Stimulated activated naive CD4-positive, alpha-beta T cell (primary cell): ENCODE measurements at places on chromosomes 12 and 14.
A peak's percentile ranks its signal among the peaks of the same experiment; 100 is the strongest.

DNA sequence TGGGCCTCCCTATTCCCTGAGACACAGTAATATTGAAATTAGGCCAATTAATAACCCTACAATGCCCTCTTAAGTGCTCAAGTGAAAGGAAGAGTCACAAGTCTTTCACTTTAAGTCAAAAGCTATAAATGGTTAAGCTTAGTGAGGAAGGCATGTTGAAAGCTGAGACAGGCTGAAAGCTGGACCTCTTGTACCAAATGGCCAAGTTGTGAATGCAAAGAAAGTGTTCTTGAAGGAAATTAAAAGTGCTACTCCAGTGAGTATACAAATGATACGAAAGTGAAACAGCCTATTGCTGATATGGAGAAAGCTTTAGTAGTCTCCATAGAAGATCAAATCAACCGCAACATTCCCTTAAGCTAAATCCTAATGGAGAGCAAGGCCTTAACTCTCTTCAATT, 140.8 kb downstream of the PTCSC3 start:
- DNase-seq = no peak

GRCh38 chr14:24670594-24670993, 36.6 kb upstream of the GZMB start:
- DNase-seq = no peak

GRCh38 chr14:54446161-54446693, 5.1 kb upstream of the CNIH1 start:
- DNase-seq = no peak

GRCh38 chr12:131044136-131044535, 90.4 kb downstream of the ADGRD1 start:
- no peak for DNase-seq

GRCh38 chr12:101077791-101078528, 132.1 kb downstream of the SLC5A8 start:
- no peak for DNase-seq

GRCh38 chr12:28023156-28023887, 50.8 kb upstream of the PTHLH start:
- no peak for DNase-seq

DNA sequence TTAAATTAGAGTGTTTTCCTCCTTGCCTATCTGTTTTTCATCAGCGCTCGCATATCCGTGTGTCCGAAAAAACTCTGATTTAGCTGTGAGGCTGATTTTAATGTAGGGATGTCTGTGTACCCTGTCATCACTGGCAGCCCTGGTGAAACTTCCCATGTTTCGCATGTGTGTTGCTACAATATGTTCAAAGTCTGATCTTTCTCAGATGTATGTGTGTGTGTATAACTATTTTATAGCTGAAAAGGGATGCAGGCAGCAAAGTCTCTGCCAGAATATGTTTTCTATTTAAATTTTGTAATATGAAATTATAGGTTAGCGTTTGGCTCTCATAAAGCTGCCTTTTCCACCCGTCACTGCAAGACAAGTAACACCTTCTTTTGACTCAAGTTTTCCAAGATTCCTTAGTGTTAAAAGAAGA, 154.8 kb downstream of the TMTC2 start:
- no peak for DNase-seq

GRCh38 chr12:14959463-14959862, 1.9 kb downstream of the ARHGDIB start:
- DNase-seq = no peak

DNA sequence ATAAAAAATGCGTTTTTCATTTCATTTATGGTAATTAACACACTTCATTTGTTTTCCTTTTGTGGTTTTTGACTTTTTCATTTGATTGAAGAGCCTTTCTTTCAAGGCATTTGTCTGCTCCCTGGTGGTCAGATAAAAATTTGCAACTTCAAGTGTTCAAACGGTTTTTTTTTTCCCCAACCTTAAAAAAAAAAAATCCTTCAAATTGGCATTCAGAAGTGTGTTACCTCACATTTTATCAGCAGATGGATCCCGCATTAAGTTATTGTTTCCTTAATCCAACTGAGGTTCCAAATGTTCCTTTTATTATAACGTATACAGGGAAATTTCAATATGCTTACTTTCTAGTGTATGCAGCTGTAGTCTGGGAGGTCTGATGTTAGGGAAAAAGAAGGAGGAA, 47.2 kb downstream of the MYF5 start:
- no peak for DNase-seq

GRCh38 chr12:111251787-111252186, 117.1 kb downstream of the PHETA1 start:
- DNase-seq = no peak

DNA sequence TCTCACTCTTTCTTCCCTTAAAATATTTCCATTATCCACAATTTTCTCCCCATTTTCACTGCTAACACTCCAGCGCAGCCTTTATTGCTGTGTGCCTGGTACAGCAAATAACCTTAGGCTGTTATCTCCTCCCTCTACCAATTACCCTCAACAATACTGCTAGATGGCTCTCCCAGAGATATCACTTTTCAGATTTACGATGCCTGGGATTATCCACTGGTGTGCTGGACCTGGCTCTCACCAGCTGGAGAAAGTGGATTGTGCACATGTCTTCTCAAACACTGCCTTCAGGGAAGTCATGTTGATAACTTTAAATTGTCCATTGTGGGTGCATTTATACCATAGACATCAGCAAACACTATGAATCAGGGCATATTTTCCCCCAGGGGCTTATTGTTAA, 101.9 kb upstream of the ADAMTS20 start:
- DNase-seq = no peak

- peak; percentile 49 for DNase-seq
Measured at GRCh38 chr14:68685419-68686204, 107.3 kb downstream of the ZFP36L1 start.

- DNase-seq = no peak
Measured at GRCh38 chr12:43903686-43904085, 67.8 kb downstream of the TMEM117 start.

DNA sequence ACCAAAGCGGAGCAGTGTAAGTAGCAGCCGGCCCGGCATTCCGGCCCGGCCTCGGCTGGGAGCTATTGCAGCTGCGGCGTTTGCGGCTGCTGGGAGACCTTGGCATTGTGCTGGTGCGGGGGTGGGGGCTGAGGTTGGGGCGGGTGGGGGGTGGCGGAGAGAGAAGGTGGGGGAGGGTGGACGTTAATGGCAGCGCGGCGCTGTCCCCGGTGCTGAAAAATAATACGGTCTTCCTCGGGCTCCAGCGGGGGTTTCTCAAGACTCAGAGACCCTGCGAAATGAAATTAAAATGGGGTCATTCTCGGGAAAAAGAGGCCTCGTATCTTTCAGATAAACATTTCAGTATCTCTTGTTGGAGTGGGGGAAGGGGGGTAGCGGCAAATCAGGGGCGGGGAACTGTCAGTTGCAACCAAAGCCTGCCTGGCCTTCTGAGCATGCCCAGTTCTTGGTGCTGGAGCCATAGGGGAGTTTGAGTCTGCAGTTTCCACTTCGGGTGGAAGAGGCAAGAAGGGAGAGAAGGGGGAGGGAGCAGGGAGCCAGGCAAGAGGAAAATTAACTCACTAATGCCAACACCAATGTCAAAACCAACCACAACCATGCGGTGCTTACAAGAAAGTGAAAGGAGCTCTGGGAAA, 414 bp downstream of the UNC79 start:
- DNase-seq = no peak

GRCh38 chr12:86663716-86664115, 407.5 kb upstream of the MGAT4C start:
- DNase-seq = no peak

GRCh38 chr14:92074555-92074954, 31.8 kb downstream of the ATXN3 start:
- no peak for DNase-seq

DNA sequence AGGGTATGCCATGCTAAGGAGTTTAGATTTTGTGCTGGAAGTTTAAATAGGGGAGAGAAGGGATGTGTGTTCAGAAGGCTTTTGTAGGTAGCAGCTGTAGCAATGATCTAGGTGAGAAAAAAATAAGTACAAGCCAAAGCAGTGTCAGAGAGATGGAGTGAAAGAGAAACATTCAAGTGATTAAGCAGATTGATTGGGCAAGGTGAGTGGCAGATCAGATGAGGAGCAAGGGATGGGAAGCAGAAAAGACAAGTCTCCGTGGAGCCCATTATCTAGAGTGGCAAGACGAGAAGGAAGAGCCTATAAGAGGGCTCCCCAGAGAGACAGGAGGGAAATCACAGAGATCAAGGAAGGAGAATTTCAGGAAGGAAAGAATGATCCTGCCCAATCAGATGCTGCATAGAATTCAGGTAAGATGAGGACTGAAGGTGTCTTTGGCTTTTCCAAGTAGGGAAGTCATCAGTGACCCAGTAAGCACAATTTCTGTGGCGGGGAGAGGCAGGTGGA, 133.5 kb downstream of the ETV6 start:
- no peak for DNase-seq

GRCh38 chr14:25303934-25304333, 254.0 kb upstream of the STXBP6 start:
- DNase-seq = no peak

DNA sequence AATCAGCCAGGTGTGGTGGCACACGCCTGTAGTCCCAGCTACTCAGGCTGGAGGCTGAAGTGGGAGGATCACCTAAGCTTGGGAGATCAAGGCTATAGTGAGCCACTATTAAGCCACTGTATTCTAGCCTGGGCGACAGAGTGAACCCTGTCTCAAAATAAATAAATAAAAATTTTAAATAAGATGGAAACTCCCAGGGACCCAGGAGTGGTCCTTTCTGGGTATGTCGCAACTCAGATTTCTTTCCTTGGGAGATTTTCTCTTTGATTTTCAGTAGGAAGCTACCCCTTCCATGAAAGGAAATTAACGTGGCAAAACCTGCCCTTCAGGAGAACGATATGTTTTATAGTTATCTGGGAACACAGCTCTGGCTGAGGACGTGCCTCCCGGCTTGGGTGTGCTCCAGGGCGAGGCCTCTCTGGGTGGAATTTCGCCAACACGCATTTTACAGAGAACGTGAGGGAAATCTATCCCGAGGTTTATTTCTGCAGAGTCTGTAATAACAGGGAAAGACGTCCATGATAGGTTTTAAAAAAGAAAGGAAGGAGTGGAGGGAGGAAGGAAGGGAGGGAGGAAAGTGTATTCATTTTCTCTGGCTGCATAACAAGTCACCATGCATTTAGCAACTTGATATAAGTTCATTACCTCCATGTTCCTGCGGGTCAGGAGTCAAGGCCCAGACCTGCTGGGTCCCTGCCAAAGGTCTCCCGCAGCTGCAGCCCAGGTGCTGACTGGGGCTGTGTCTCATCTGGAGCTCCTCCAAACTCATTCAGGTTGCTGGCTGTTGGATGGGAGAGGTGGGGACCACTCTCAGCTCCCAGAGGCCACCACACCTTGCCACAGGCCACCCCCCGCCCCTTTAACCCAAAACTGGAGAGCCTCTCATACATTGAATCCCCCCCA, 80.6 kb upstream of the GSC start:
- DNase-seq = no peak

DNA sequence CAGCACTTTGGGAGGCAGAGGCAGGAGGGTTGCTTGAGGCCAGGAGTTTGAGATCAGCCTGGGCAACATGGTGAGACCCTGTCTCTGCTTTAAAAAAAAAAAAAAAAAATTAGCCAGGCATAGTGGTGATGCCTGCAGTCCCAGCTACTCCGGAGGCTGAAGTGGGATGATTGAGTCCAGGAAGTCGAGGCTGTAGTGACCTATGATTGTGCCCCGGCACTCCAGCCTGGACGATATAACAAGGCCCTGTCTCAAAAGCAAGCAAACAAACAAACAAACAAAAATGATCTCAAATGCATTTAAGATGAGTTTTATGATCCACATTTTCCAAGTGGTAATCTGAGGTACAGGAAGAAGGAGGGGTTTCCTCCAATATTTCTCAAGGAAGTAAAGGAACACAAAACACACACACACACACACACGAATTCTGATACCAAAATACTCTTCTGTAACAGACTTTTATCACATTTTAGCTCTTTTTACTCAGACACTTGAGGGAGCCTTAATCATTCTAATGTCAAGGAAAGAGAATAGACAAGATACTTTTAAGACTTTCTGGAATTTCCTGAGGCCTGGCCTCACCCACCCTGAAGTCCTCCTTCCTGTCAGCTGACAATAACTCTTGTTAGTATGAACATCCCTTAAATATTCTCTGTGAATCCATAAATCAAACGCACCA, 44.4 kb upstream of the CERS5 start:
- DNase-seq = no peak

DNA sequence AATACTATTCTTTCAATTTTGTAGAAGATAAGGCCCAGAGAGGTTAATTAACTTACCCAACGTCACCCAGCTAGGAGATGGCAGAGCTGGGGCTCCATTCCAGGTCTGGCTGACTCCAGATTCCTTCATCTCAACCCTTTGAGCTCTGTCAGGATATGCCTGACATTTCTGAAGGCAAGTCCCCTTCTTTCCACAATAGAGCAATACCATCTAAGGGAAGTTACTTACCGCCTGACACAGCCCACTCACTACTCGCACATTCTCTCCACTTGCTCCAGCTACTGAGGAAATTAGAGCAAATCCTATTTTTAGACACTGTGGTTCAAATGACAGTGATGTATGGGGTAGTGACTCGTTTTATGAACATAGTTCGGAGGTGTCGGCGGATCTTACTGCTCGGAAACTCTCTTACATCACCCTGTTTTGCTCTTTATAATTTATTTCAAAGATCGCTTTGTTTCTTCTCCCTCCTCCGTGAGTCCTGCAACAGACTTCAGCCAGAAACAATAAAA, 2.0 kb upstream of the WSCD2 start:
- no peak for DNase-seq

GRCh38 chr14:23130871-23131270, 11.8 kb upstream of the CEBPE start:
- DNase-seq = no peak

- DNase-seq = no peak
Measured at GRCh38 chr14:61218767-61219166, 62.4 kb downstream of the TMEM30B start.

GRCh38 chr14:72553161-72553560, 340.7 kb downstream of the DPF3 start:
- no peak for DNase-seq

GRCh38 chr14:90720832-90721231, 95.4 kb downstream of the TTC7B start:
- DNase-seq = no peak

DNA sequence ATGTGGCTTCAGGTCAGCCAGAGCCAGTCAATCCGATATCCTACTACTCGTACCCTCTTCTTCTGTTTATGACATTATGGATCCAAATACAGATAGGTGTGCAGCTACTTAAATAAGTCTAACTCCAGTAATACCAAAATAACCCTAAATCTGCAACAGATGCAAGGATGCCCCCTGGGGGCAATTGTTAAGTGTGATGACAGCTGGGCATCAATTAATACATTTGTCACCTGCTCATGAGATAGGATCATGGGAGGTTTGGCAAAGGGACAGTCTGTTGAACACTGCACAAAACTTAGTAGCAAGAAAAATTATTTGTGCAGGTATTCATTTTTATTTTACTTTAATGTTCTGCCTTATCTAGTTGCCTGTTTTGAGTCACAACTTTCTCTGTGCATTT, 83.2 kb downstream of the SLC38A6 start:
- no peak for DNase-seq
